ENCODE measurements at places on chromosomes 16 and 17. TPM values are rescaled to one million over a fixed set of nuclear protein-coding genes. Genes with fewer than 3 reads are reported as not detected.

The ABAT gene
- 8.7 TPM for total RNA-seq

The ARHGDIG gene
- total RNA-seq: not detected

The TBC1D3I gene
- total RNA-seq: 0.67 TPM

The ACSM3 gene
- total RNA-seq: 6.6 TPM

The EME1 gene
- total RNA-seq: 1.3 TPM

- peaks cover 2% of the 10 kb centered on the region for H3K4me1 ChIP-seq
- peaks cover 6% of the 10 kb centered on the region for H3K36me3 ChIP-seq
- DNase-seq: no peak
- no peak overlapping the region for H3K4me3 ChIP-seq
- H3K27me3 ChIP-seq: no peaks in the 10 kb centered on the region
- no peak overlapping the region for H3K27ac ChIP-seq
Measured at GRCh38 chr16:23107936-23108335, 41.3 kb downstream of the USP31 start.

DNA sequence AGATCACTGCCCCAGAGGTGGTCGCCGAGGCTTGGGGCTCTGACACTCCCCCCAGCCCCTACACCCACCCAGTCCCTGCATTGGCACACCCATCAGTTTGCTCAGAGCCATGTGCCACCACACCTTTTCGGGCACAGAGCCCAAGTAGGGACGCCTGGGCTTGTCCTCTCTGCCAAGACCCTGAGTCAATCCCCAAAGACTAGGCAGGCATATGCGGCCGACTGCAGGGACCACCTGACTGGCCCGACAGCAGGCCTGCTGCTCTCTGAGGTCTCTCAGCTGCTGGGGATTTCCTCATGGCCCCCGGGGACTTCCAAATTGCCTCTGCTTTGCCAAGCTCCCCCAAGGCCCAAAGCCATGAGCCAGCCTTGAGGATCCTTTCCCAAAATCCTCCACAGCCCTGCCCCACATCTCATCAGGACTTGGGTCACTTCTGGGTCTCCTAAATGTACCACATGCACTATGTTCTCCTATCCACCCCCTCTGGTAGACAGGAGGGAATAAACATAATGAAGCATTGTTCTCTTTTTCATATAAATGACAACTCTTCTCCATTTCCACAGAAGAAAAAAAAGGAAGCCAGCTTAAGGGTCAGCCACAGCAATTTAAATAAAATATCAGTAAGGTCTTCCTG lies 30.6 kb downstream of the MYO18A start:
- H3K27me3 ChIP-seq: no peaks in the 10 kb centered on the region
- peaks cover 29% of the 10 kb centered on the region for H3K4me1 ChIP-seq
- no peak for DNase-seq
- H3K4me3 ChIP-seq: peak overlapping the region; percentile 80
- peak overlapping the region; percentile 73 for H3K27ac ChIP-seq

- peaks cover 17% of the 10 kb centered on the region for H3K4me1 ChIP-seq
- no peak overlapping the region for H3K27ac ChIP-seq
- H3K27me3 ChIP-seq: no peaks in the 10 kb centered on the region
- DNase-seq: no peak
- no peak overlapping the region for H3K4me3 ChIP-seq
- H3K36me3 ChIP-seq: no peaks in the 10 kb centered on the region
Measured at GRCh38 chr16:46690281-46691178, 1.1 kb downstream of the ORC6 start.

DNA sequence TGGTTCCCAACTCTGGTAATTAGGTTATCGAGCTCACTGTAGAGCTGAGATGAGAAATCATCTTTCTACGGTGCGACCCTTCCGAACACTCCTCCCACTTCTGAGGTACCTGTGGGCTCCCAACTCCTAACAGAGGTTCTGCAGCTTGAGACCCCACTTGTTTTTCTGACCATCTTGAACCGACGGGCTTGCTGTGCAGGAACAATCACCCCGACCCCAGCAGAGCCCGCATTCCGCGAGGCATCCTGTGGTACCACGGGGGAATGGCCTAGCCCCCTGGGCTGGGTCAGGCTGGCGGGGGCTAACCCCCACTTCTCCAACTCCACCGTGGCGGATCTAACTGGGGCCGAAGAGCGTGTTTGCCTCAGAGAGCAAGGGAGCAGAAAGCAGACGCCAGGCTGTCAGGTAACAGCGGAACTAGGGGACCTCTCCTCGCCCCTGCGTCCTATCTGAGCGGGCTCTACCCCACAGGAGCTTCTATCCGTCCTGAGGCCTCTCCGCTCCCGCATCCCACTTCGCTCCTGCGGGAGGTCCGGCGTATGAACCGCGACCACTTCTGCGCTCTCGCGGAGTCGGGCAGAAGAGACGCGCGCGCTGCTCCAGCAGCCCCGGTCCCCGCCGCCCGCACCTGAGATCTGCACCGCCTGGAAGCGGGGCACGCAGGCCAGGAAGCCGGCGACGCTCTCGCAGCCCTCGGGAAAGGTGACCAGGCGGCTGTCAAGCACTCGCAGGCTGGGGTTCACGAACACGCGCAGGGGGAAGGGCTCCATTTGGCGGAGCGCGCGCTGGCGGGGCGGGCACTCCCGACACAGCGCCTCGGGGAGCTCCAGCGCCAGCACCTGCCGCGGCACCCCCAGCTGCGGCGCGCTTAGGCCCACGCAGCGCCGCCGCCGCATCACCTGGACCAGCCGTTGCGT lies 761 bp downstream of the PDF start:
- no peaks in the 10 kb centered on the region for H3K27me3 ChIP-seq
- H3K4me3 ChIP-seq: peak overlapping the region; percentile 89
- peak overlapping the region; percentile 72 for H3K27ac ChIP-seq
- H3K36me3 ChIP-seq: no peaks in the 10 kb centered on the region
- H3K4me1 ChIP-seq: peaks cover 32% of the 10 kb centered on the region

GRCh38 chr17:73156887-73157520 lies 7.8 kb upstream of the SSTR2 start:
- peaks cover 28% of the 10 kb centered on the region for H3K27me3 ChIP-seq
- peaks cover 18% of the 10 kb centered on the region for H3K4me1 ChIP-seq
- H3K4me3 ChIP-seq: no peak overlapping the region

DNA sequence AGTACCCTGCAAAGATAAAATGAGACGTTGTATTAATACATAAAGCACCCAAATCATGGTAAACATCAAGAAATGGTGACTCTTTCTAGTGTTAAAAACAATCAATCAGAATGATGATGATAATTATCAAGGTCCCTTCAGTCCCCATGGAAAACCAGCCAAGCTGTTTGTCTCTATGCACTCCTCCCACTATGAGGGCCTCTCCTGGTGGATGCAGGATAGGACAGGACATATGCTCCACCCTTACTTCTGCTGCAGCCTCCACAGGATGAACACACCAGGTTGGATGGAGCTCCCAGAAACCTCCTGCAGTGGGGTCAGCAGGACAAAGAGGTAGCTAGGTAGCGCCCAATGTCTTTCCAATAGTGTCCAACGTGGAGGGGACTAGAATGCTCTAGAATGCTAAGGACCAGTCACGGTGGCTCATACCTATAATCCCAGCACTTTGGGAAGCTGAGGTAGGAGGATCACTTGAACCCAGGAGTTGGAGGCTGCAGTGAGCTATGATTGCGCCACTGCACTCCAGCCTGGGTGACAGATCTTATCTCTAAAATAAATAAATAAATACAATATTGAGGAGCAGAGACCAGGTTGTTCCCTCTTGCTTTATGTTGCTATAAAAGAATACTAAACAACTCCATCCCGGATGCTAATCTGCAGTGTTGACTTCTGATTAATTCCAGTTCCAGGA lies 9.9 kb upstream of the KDM8 start:
- H3K27ac ChIP-seq: peak overlapping the region; percentile 93
- H3K36me3 ChIP-seq: no peaks in the 10 kb centered on the region
- H3K4me1 ChIP-seq: peaks cover 33% of the 10 kb centered on the region
- no peak for DNase-seq
- H3K27me3 ChIP-seq: no peaks in the 10 kb centered on the region

DNA sequence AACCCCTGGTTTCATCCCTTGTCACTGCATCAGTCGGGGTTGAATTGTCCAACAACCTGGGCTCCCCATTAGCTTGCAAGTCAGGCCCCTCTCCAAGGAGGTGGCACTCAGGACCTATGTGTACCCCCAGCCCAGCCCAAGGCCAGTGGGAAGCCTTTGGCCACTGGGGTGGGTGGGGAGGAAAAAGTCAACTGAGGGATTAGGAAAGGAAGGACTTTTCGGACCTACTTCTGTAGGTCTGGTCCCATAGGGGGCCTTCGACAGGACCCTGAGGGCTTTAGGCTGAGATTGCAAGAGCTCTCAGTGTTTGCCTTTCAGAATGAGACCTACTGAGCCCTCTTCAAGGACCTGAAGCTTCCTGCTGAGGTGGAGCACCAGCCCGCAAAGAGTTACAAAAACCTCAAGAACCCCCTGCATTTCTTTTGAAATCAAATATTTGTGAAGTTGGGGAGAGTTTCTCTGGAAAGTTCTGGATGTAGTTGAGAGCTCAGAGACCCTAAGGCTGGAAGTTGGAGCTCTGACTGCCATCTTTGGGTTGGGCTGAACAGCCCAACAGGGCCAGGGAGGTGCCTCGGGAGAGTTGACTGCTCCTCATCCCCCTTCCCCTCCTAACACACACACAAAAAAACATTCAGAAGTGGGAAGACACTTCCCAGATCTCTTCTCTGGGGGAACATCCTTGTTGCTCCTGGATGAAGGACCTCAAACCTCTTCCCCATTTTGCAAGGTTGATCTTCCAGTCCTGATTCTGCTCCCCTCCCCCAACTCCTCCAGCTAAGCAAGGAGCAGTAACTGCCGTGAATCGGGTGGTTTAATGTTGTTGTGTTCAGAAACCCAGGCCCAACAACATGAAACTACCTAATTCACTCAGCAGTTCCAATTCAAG lies 5.8 kb upstream of the HOXB9 start:
- peaks cover 7% of the 10 kb centered on the region for H3K4me1 ChIP-seq
- H3K4me3 ChIP-seq: no peak overlapping the region
- peaks cover 2% of the 10 kb centered on the region for H3K36me3 ChIP-seq
- no peak for DNase-seq
- no peak overlapping the region for H3K27ac ChIP-seq
- H3K27me3 ChIP-seq: peaks cover 94% of the 10 kb centered on the region

DNA sequence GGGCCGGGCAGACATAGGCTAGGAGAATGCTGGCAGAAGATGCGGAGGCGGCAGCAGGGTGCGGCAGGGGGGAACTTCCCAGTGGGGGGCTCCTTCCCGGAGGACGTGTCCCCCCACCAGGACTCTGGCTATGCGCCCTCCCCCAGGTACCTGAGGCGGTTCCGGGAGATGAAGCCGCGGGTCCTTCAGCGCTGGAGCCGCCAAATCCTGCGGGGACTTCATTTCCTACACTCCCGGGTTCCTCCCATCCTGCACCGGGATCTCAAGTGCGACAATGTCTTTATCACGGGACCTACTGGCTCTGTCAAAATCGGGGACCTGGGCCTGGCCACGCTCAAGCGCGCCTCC lies 3.4 kb downstream of the WNK4 start:
- DNase-seq: no peak
- H3K27me3 ChIP-seq: peaks cover 82% of the 10 kb centered on the region
- peaks cover 18% of the 10 kb centered on the region for H3K36me3 ChIP-seq
- peak overlapping the region; percentile 12 for H3K4me3 ChIP-seq

GRCh38 chr17:80585890-80586845 lies 41.5 kb downstream of the RPTOR start:
- H3K4me3 ChIP-seq: no peak overlapping the region
- H3K4me1 ChIP-seq: peaks cover 38% of the 10 kb centered on the region
- H3K36me3 ChIP-seq: peaks cover 2% of the 10 kb centered on the region
- H3K27ac ChIP-seq: no peak overlapping the region

DNA sequence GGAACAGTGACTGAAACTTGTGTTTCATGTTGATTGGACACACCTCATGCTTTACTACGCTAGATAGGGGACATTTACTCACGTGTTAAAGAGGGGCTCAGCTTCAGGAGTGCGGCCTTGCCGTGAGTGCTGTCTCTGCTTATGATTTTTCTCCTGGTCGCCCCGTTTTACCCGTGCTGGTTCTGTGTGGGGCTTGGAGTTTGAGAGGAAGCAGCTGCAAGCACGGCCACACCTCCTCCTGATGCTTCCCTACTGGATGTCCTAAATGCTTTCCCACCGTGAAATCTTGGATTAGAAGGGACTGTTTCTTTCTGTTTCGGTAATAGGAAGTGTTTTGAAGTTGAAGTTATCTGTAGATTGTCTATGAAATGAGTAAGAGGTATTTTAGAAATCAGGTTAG lies 54.0 kb upstream of the ZNF750 start:
- DNase-seq: no peak
- H3K4me3 ChIP-seq: no peak overlapping the region
- H3K27me3 ChIP-seq: no peaks in the 10 kb centered on the region
- peaks cover 8% of the 10 kb centered on the region for H3K36me3 ChIP-seq
- H3K4me1 ChIP-seq: peaks cover 21% of the 10 kb centered on the region

All from T-helper 17 cell (primary cell).